ENCODE measurements at places on chromosomes 2 and 18. TPM values are rescaled to one million over a fixed set of nuclear protein-coding genes. Genes with fewer than 3 reads are reported as not detected.

DNA sequence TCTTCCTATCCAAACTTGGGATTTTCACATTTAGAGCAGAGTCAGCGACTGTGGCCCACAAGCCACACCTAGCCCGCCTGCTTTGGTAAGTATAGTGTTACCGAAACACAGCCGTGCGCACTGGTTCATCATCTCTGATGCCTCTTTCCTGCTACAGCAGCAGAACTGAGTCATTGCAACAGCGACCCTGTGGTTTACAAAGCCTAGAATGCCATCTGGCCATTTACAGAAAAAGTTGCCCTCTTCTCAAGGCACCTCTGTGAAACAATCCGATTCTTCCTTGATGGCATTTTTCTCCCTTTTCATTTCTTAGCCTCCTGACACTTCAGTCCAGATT is 10.7 kb upstream of the IAH1 start:
- peak; percentile 26 for DNase-seq

PGAP1 gene
- 3.2 TPM for total RNA-seq

VSNL1 gene
- total RNA-seq: not detected

DNA sequence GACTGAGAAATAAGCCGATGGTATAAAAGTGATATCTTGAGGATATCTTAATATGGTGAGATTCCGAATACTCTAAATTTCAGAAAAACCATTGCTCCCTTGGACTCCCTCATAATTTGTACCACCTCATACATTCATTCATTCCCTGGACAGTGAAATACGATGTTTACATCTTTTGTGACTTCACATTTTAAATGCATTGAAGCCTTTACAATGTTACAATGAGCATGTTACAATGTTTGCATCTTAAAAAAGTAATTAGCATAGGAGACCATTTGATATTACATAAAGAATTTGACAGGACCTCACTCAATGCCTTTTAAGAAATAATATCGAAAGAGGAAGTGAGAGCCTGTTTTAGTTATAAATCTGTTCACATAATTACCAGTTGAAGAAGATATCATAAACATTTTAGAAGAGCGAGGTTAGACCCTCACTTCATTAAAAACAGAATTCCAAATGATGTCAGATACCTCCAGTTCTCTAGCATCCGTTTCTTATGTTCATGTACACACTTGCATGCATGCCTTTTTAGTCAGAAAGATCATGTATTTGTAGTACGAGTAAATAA is 372.0 kb downstream of the ARHGAP15 start:
- no peak for DNase-seq

LYG1 gene
- total RNA-seq: not detected

DNA sequence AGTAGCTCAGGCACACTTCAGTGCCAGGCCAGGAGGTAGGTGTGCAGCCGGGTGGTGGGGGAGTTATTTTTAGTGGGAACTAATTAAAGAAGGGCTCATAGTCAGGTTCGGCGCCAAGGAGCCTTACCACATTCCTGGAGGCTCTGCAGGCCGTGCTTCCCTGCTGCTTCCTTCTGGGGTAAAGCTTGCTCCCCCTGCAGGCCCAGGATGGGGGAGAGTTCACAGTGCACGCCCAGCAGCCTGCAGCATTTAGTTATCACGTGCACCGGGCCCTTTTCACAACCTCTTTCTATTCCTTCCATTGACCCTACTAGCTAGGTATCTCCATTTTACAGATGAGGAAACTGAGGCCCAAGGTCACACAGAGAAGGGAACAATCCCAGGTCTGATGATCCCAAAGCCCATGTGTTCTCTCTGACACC is 2.5 kb downstream of the KCNF1 start:
- peak; percentile 8 for DNase-seq

DNA sequence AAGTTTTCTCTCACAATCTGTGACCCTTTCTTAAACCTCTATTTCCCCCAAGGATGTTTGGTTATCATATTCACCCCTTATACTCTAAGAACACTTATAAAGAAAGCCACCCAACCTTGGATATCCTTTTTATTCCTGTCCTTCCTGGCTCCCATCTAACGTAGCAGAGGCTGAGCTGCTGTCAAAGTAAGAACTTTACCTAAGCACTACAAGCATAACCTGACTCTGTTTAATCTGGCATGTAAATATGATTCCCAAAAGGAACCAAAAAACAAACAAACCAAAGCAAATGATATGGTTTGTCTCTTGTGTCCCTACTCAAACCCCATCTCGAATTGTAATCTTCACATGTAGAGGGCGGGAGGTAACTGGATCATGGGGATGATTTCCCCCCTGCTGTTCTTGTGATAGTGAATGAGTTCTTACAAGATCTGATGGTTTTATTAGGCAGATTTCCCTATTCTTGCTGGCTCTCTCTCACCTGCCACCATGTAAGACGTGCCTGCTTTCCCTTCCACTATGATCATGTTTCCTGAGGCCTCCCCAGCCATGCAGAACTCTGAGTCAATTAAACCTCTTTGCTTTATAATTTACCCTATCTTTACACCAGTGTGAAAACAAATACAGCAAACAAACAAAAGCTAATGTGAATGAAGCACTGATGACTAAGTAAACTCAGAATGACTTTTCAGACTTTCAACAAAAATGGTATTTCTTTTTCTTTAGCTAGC is 72.7 kb upstream of the SPOPL start:
- no peak for DNase-seq

DTNA gene
- total RNA-seq: under 0.01 TPM

SLC25A52 gene
- under 0.01 TPM for total RNA-seq

DNA sequence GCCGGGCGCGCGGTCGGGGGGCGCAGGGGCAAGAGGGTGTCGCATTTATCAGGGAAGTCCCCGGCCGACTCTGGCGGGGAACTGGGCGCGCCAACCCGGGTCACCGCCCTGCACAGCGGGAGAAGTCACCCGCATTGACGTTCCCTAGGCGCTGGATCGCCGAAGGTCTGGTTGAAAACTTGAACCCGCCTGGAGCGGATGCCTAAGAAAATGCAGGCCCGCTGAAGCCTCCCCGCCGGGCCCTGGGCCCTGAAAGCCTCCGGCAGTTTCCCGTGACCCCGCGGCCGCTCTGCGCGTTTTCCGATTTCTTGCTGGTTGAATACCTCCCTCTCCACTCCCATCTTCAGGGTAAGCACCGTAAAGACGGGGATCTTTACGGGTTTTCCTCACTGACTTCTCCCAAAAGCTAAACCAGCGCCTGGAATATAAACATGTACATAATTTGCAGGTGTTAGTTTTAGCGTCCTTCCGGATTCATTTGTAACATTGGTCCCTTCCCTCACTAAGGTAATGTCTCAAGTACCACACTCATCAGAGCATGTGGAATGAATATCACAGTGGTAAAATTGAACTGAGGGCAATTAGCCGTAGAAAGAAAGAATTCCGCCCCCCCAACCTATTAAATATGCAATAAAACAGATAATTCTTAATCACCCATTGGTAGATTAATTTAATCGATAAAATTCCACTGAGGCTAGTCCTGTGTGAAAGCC is 675 bp upstream of the SPIRE1 start:
- peak; percentile 39 for DNase-seq

CD207 gene
- not detected for total RNA-seq

SERPINB3 gene
- not detected for total RNA-seq

DNA sequence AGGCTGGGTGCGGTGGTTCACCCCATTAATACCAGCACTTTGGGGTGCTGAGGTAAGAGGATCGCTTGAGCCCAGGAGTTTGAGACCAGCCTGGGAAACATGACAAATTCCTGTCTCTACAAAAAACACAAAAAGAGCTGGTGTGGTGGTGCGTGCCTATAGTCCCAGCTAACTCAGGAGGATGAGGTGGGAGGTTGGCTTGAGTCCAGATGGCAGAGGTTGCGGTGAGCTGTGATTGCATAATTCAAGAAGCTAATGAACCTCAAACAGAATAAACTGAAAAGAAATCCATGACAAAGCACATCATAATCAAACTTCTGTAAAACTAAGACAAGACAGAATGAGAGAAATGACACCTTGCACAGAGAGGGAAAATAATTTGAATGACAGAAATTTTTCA is 54.8 kb downstream of the SEMA4F start:
- DNase-seq: peak; percentile 18

POLR1A gene
- 19.1 TPM for total RNA-seq

GRCh38 chr2:112832841-112833638 is 3.5 kb downstream of the IL1B start:
- DNase-seq: no peak

GRCh38 chr18:77167251-77167650 is 34.7 kb upstream of the MBP start:
- no peak for DNase-seq

- no peak for DNase-seq
Observed at GRCh38 chr2:240245184-240245583, 104.7 kb upstream of the OTOS start.

GRCh38 chr18:55355223-55355622 is 232.8 kb downstream of the TCF4 start:
- no peak for DNase-seq

TRIM43 gene
- total RNA-seq: not detected

LBX2 gene
- total RNA-seq: 0.54 TPM

- DNase-seq: no peak
Observed at GRCh38 chr2:60577682-60578283, 24.3 kb upstream of the BCL11A start.

GRCh38 chr2:69491864-69492263 is 54.6 kb upstream of the NFU1 start:
- DNase-seq: no peak

DNA sequence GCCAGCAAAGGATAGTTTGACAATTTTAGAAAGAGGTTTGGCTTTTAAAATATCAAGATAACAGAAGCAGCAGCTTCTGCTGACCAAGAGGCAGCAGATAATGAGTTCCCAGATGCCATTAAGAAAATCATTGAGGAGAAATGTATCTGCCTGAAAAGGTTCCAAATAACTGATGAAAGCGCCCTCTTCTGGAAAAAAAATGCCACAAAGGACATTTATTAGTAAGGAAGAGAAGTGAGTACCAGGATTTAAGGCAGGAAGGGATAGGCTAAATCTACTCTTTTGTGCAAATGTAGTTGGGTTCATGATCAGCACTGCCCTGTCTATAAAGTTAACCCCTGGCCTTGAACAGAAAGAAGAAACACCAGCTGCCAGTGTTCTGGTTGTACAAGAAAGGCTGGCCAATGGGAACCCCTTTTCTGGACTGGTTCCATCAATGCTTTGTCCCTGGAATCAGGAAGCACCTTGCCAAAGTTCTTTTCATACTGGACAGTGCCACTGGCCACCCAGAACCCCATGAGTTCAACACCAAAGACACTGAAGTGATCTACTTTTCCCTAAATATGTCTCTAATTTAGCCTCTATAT is 40.6 kb downstream of the DHX57 start:
- peak; percentile 2 for DNase-seq

DNA sequence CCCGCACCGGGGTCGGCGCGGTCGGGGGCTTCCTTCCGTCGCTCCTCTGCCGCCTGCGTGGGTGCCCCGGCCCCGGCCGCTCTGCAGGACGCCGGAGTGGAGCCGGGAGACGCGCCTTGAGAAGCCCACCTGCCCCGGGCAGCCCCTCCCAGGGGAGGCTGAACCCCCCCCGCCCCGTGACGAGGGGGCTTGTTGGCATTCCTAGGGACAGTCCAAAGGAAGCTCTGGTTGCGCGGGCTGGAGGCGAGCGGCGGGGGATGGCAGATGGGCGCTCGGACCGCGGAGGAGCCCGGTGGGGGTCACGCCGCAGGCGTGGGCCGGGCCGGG is 133.5 kb upstream of the MGAT5 start:
- no peak for DNase-seq

- DNase-seq: no peak
Observed at GRCh38 chr2:219406861-219407230, 11.3 kb upstream of the DES start.

DNA sequence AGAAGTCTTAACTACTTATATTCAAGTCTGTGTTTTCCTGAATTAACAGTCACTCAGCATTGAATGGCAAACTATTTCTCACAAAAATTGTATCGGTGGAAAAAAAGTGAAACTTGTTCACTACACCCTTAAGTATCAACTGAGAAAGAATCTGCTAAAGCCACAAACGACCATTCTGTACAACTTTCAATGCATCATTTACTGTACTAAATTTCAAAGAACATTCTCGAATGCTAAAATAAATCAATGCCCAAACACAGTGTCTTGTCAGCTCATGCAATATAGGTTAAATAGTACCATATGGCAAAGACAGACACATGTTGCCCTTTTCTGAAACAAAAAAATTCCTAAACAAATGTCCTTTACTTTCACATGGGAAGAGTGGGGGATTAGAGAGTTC is 9.0 kb downstream of the ZNF516 start:
- no peak for DNase-seq

DLX1 gene
- not detected for total RNA-seq

DNA sequence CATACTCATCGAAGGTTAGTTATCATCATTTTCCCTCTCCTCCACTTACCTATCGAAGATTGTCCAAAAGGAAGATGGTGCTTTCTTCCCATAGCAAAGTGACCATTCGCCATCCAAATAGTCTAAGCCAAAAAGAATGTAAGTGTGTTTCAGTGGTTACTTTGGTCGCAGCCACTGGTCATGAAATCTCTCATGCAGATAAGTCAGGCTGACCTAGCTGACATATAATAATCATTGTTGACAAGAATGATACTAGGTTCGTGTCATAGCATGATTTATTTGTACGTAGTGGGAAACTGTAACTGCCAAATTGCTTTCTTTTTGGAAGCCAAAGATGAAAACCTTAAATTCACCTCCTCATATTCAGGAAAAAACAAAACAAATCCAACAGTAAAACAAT is 89.6 kb upstream of the PMAIP1 start:
- DNase-seq: no peak

Measured in hematopoietic multipotent progenitor cell (in vitro differentiated cells).